ENCODE measurements at places on chromosomes 3 and 15.

DNA sequence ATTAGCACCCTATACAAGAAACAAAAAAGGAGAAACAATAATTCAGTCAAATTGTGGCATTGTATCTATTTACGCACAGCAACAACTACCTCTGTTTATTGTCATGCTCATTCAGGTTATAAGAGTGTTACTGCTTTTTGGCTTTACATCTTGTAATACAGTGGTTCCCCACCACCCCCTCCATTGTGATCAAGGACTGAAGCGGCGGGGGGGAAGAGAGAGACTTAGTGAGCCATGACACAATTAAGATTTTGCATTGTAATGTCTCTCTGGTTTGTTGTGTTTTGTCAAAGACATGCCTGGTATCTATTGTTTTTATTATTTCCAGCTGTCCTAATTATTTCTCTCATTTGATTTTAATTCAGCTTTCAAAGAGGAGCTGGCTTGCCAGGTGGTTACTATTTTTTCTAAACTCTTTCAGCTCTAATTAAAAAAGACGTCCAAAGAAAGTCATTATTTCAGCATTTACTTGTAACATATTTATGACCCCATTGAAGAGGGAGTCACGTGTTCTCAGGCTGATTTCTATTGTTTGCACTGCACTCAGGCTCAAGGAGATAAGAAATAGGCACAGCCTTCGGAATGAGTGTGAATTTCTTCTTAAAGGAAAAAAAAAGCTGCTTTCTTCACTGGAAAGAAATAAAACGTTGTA is 234.4 kb upstream of the TBL1XR1 start:
- H3K36me3 ChIP-seq: no peaks in the 10 kb centered on the region
- H3K27me3 ChIP-seq: no peaks in the 10 kb centered on the region
- H3K27ac ChIP-seq: no peak overlapping the region
- no peak overlapping the region for H3K4me3 ChIP-seq
- H3K4me1 ChIP-seq: peaks cover 26% of the 10 kb centered on the region

DNA sequence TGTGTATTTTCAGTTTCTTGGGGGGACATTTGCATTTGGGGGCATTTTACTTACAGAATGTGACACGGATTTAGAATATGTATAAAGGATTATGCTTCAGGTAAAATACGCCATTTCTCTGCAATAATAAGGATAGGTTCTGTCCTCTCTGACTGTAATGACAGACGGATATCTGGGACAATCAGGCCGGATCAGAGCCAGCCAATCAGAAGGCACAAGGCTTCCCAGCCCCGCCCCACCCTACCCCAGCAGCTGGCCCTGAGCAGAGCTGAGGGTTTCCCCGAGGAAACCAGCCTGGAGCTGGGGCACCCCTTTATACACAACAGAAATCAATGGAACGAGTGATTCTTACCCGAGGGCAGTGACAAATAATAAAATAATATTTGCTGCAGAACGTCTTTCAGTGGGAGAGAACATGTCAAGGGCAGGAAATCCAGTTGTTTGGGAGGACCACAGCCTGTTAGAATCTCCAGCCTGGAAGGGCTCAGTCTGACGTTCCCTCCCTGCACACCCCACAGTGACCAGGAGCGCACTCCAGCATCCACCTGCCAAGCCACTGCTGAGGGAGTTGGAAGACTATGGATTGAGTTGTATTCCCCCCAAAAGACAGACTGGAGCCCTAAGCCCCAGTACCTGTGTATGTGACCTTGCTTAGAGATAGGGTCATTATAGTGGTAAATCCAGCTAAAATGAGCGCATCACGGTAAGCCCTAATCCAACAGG is 30.3 kb upstream of the SEC13 start:
- no peaks in the 10 kb centered on the region for H3K4me1 ChIP-seq
- no peak overlapping the region for H3K4me3 ChIP-seq
- peaks cover 72% of the 10 kb centered on the region for H3K27me3 ChIP-seq
- peak; percentile 92 for DNase-seq

DNA sequence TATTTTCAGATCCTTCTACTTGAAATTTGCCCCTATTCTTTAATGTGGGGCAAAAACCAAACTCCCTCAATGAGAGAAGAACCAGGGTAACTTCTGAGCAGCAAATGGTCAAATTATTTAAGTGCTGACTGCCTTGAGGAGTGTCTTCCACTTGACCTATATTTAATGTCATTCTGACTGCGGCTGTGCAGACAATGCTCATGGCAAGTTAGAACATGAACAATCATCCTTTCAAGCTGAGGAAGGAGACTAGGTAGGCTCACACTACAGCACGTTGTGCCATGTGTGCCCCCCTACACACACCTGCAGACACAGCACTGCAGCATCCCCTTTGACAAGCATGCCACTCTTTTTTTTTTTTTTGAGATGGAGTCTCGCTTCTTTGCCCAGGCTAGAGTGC is 98.2 kb downstream of the OSBPL10 start:
- no peak overlapping the region for H3K27ac ChIP-seq
- DNase-seq: no peak
- no peak overlapping the region for H3K4me3 ChIP-seq
- H3K4me1 ChIP-seq: no peaks in the 10 kb centered on the region

- H3K27ac ChIP-seq: no peak overlapping the region
- no peak overlapping the region for H3K4me3 ChIP-seq
- H3K27me3 ChIP-seq: no peaks in the 10 kb centered on the region
- no peaks in the 10 kb centered on the region for H3K36me3 ChIP-seq
- peaks cover 3% of the 10 kb centered on the region for H3K4me1 ChIP-seq
- DNase-seq: no peak
Measured at GRCh38 chr3:50427217-50427616, 67.9 kb upstream of the TMEM115 start.

- no peak overlapping the region for H3K27ac ChIP-seq
- no peaks in the 10 kb centered on the region for H3K36me3 ChIP-seq
- DNase-seq: peak; percentile 13
- no peak overlapping the region for H3K4me3 ChIP-seq
- no peaks in the 10 kb centered on the region for H3K4me1 ChIP-seq
- no peaks in the 10 kb centered on the region for H3K27me3 ChIP-seq
Measured at GRCh38 chr3:62558549-62559112, 185.3 kb upstream of the FEZF2 start.

- H3K4me3 ChIP-seq: no peak overlapping the region
- H3K27me3 ChIP-seq: peaks cover 4% of the 10 kb centered on the region
- no peak overlapping the region for H3K27ac ChIP-seq
- no peaks in the 10 kb centered on the region for H3K36me3 ChIP-seq
- peaks cover 6% of the 10 kb centered on the region for H3K4me1 ChIP-seq
Measured at GRCh38 chr15:48370460-48370859, 39.2 kb downstream of the DUT start.

DNA sequence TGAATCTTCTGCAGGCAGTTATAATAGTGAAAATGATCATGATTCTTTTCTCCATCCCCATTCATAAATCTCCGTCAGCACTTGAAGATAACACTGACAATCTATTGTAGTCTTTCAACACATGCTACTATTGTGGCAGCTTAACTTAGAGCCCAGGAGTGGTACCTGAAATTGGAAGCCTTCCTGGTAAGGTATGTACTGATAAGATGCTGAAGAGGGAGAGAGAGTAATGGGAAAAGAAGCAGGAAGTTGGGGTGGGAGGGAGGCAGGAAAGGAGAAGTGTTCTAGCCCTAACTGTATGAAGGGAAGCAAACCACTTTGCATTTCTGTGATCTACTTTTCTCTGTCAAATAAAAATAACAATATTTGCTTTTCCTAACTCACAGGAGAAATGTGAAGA is 197.4 kb upstream of the RORA start:
- no peaks in the 10 kb centered on the region for H3K4me1 ChIP-seq
- H3K27ac ChIP-seq: no peak overlapping the region
- no peaks in the 10 kb centered on the region for H3K27me3 ChIP-seq
- H3K4me3 ChIP-seq: no peak overlapping the region
- H3K36me3 ChIP-seq: no peaks in the 10 kb centered on the region
- no peak for DNase-seq

- peaks cover 6% of the 10 kb centered on the region for H3K36me3 ChIP-seq
- no peak for DNase-seq
- H3K27me3 ChIP-seq: no peaks in the 10 kb centered on the region
- H3K4me3 ChIP-seq: no peak overlapping the region
- H3K4me1 ChIP-seq: peaks cover 15% of the 10 kb centered on the region
Measured at GRCh38 chr3:186099178-186099577, 9.7 kb downstream of the ETV5 start.

DNA sequence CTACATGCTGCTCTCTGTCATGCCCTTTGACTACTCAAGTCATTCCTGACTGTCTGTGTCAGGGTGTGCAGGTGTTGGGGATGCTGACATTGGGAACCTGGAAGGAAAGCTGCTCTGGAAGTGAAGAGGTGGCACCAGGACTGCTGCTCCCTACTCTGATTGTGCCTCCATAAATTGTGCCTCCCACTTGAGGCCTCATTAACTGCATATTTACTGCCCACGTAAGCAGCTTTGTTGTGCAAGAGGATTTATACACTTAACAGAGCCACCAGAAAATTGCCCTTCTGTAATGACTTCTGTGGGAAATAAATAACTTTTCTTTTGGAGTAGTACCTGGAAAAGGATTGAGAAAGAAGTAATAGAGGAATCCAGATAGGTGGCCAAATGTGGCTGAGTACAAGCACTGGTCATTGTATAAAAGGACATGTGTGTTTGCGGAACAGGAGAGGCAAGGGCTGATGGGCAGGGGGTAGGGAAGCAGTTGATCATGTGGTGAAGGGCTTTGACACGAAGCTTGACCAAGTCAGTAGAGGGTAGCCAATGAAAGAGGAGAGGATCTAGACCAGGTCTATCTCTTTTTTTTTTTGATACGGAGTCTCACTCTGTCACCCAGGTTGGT is 24.8 kb downstream of the IL20RB start:
- no peaks in the 10 kb centered on the region for H3K36me3 ChIP-seq
- no peaks in the 10 kb centered on the region for H3K27me3 ChIP-seq
- H3K4me1 ChIP-seq: no peaks in the 10 kb centered on the region
- H3K27ac ChIP-seq: no peak overlapping the region

- H3K27ac ChIP-seq: no peak overlapping the region
- H3K36me3 ChIP-seq: no peaks in the 10 kb centered on the region
- H3K4me3 ChIP-seq: no peak overlapping the region
- no peaks in the 10 kb centered on the region for H3K4me1 ChIP-seq
- DNase-seq: no peak
- H3K27me3 ChIP-seq: peaks cover 15% of the 10 kb centered on the region
Measured at GRCh38 chr15:27842526-27842925, 256.6 kb downstream of the OCA2 start.

- no peak overlapping the region for H3K27ac ChIP-seq
- no peak for DNase-seq
- H3K4me3 ChIP-seq: no peak overlapping the region
- no peaks in the 10 kb centered on the region for H3K4me1 ChIP-seq
Measured at GRCh38 chr3:13839726-13840340, 40.0 kb downstream of the WNT7A start.

- H3K36me3 ChIP-seq: no peaks in the 10 kb centered on the region
- H3K4me3 ChIP-seq: no peak overlapping the region
- no peak overlapping the region for H3K27ac ChIP-seq
- peaks cover under 1% of the 10 kb centered on the region for H3K27me3 ChIP-seq
- DNase-seq: no peak
Measured at GRCh38 chr3:155086051-155086450, 5.9 kb downstream of the MME start.

- no peak overlapping the region for H3K4me3 ChIP-seq
- peaks cover 19% of the 10 kb centered on the region for H3K4me1 ChIP-seq
- H3K36me3 ChIP-seq: peaks cover 33% of the 10 kb centered on the region
Measured at GRCh38 chr3:58079773-58080172, 71.6 kb downstream of the FLNB start.

- H3K27me3 ChIP-seq: peaks cover 50% of the 10 kb centered on the region
- no peaks in the 10 kb centered on the region for H3K36me3 ChIP-seq
- no peak for DNase-seq
- peaks cover 4% of the 10 kb centered on the region for H3K4me1 ChIP-seq
- H3K4me3 ChIP-seq: no peak overlapping the region
- H3K27ac ChIP-seq: no peak overlapping the region
Measured at GRCh38 chr15:78232951-78233350, 1.4 kb downstream of the ACSBG1 start.

DNA sequence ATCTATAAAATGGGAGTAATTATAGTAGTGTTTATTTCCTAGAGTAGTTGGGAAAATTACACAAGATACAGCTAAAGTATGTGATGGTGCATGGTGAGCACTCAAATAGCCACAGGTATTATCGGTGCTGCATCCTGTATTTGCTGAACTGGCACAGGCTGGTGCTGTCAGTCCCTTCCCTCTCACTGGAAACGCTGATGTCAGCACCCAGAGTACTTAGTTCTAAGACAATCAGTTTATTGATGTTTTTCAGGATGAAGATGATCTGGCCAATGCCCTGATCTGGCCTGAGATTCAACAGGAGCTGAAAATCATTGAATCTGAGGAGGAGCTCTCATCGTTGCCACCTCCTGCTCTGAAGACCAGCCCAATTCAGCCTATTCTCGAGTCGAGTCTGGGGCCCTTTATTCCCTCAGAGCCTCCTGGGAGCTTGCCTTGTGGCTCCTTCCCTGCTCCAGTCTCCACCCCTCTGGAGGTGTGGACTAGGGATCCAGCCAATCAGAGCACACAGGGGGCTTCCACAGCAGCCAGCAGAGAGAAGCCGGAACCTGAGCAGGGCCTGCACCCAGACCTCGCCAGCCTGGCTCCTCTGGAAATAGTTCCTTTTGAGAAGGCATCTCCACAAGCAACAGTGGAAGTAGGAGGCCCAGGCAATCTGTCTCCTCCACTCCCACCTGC is 49.7 kb downstream of the TMEM39A start:
- no peaks in the 10 kb centered on the region for H3K27me3 ChIP-seq
- peaks cover 18% of the 10 kb centered on the region for H3K4me1 ChIP-seq
- peak; percentile 36 for DNase-seq
- H3K4me3 ChIP-seq: no peak overlapping the region
- H3K36me3 ChIP-seq: no peaks in the 10 kb centered on the region
- no peak overlapping the region for H3K27ac ChIP-seq

DNA sequence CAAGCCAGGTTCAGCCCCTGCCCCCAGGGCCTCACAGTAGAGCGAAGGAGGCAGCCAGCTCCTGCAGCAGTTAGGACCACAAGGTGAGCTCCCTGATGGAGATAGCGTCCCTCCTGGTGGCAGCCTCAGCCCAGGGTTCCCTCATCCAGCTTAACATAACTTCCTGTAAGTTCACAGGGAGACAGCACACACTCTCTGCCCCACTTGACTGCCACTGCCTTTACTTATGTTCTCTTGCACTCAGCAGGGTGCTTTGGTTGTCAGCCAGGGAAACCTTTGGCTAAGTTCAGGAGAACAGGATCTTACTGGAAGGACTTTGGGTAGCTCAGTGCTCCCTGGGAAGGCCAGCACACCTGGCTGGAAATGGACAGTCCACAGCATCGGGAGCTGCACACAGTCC is 10.9 kb downstream of the KBTBD13 start:
- H3K27ac ChIP-seq: no peak overlapping the region
- no peak for DNase-seq
- peaks cover 24% of the 10 kb centered on the region for H3K27me3 ChIP-seq
- H3K36me3 ChIP-seq: no peaks in the 10 kb centered on the region
- H3K4me3 ChIP-seq: no peak overlapping the region

DNA sequence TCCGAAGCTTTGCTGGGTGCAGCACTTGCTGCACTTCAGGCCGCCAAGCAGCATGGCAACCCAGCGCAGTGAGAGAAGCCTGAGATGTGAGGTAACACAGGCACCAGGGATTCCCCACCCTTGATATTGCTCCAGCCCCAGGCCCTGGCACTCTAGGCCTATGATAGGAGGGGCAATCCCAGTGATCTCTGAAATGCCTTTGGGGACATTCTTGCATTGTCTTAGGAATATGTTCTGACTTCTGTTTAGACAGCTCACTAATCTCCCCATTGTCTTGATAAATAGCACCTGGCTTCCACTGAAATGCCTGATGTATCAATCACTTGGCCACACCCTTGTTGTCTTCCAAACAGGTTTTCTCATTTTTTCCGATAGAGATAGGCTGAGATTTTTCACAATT is 102.8 kb downstream of the SOX14 start:
- no peaks in the 10 kb centered on the region for H3K27me3 ChIP-seq
- H3K36me3 ChIP-seq: no peaks in the 10 kb centered on the region
- DNase-seq: no peak
- H3K4me3 ChIP-seq: no peak overlapping the region
